Myometrial cell (primary cell): ENCODE measurements at places on chromosomes 6 and 20. TPM values are rescaled to one million over a fixed set of nuclear protein-coding genes. Genes with fewer than 3 reads are reported as not detected.

The HLA-DRA gene
- not detected in 2 replicates for total RNA-seq

The SSTR4 gene
- total RNA-seq: not detected in 2 replicates

The WFDC12 gene
- not detected in 2 replicates for total RNA-seq

The CEP85L gene
- 5.8 and 13.6 TPM in 2 replicates for total RNA-seq

The TRIM40 gene
- not detected in 2 replicates for total RNA-seq

The EYA2 gene
- total RNA-seq: 1.4 TPM in 2 replicates

The BTN1A1 gene
- total RNA-seq: not detected in 2 replicates

The GHRH gene
- total RNA-seq: not detected in 2 replicates

The EMILIN3 gene
- total RNA-seq: under 0.01 TPM in 2 replicates

The EFCAB8 gene
- total RNA-seq: not detected in 2 replicates

The EYA4 gene
- total RNA-seq: 2.9 and 5.7 TPM in 2 replicates

The THBD gene
- under 0.01 and 0.18 TPM in 2 replicates for total RNA-seq

The MCCD1 gene
- not detected in 2 replicates for total RNA-seq

The TSPYL1 gene
- 68.3 and 84.4 TPM in 2 replicates for total RNA-seq

The ADGRF5 gene
- total RNA-seq: not detected in 2 replicates

The DEFB132 gene
- total RNA-seq: not detected in 2 replicates

The FAM184A gene
- total RNA-seq: under 0.01 and 0.18 TPM in 2 replicates

The PARD6B gene
- 0.53 and 0.58 TPM in 2 replicates for total RNA-seq

The ZSCAN31 gene
- total RNA-seq: 6.2 and 7.2 TPM in 2 replicates

The CST1 gene
- total RNA-seq: not detected in 2 replicates

The PPIL6 gene
- total RNA-seq: 0.29 and 1.1 TPM in 2 replicates

The APOBEC2 gene
- not detected in 2 replicates for total RNA-seq

The TFAP2D gene
- not detected in 2 replicates for total RNA-seq

The PLA2G7 gene
- not detected in 2 replicates for total RNA-seq

The RNF182 gene
- total RNA-seq: 3.9 and 4.3 TPM in 2 replicates
